HCT116 (cell line): ENCODE measurements at places on chromosomes 5 and 9.

- no peak overlapping the region for H3K4me3 ChIP-seq
- no peaks in the 10 kb centered on the region for H3K27me3 ChIP-seq
- no peaks in the 10 kb centered on the region for H3K4me1 ChIP-seq
- no peak overlapping the region for H3K27ac ChIP-seq
- H3K36me3 ChIP-seq: no peaks in the 10 kb centered on the region
Measured at GRCh38 chr9:103427696-103428095, 432.6 kb downstream of the CYLC2 start.

GRCh38 chr5:6319116-6319515 is 59.2 kb downstream of the MED10 start:
- no peak overlapping the region for H3K27ac ChIP-seq
- no peaks in the 10 kb centered on the region for H3K36me3 ChIP-seq
- H3K4me3 ChIP-seq: no peak overlapping the region
- no peaks in the 10 kb centered on the region for H3K4me1 ChIP-seq

- H3K4me3 ChIP-seq: no peak overlapping the region
- no peak overlapping the region; the same call in 1 of the 2 replicates for H3K27ac ChIP-seq
- peaks cover 48% of the 10 kb centered on the region for H3K27me3 ChIP-seq
- DNase-seq: peak; percentile 87
Measured at GRCh38 chr5:74326571-74327338, 313.8 kb downstream of the ENC1 start.

- H3K4me1 ChIP-seq: peaks cover 8% of the 10 kb centered on the region
- H3K27me3 ChIP-seq: no peaks in the 10 kb centered on the region
- H3K4me3 ChIP-seq: peak within 1 kb of the TSS; percentile 64
- H3K27ac ChIP-seq: peak within 1 kb of the TSS; percentile 15; the same call in 1 of the 2 replicates
- H3K36me3 ChIP-seq: no peaks in the 10 kb centered on the region
Measured at GRCh38 chr5:149271716-149272563, at the start of gene AFAP1L1. Gene AFAP1L1, plus strand, starts transcription at chr5:149271859. Its CDS starts 110 bp downstream, at chr5:149271969.

DNA sequence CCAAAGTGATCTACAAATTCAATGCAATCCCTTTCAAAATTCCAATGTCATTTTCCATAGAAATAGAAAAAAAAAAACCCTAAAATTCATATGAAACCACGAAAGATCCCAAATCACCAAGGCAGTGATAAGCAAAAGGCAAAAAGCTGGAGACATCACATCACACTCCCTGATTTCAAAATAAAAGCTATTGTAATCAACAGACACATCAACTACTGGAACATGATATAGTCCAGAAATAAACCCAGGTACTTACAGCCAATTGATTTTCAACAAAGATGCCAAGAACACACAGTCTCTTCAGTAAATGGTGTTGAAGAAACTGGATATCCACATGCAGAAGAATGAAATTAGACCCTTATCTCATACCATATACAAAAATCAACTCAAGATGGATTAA is 224.0 kb downstream of the WDR70 start:
- DNase-seq: no peak
- no peaks in the 10 kb centered on the region for H3K4me1 ChIP-seq
- no peak overlapping the region for H3K4me3 ChIP-seq
- no peaks in the 10 kb centered on the region for H3K36me3 ChIP-seq

- H3K27ac ChIP-seq: no peak overlapping the region
- no peaks in the 10 kb centered on the region for H3K4me1 ChIP-seq
- DNase-seq: no peak
- no peaks in the 10 kb centered on the region for H3K36me3 ChIP-seq
Measured at GRCh38 chr5:68450245-68450852, 234.8 kb downstream of the PIK3R1 start.

DNA sequence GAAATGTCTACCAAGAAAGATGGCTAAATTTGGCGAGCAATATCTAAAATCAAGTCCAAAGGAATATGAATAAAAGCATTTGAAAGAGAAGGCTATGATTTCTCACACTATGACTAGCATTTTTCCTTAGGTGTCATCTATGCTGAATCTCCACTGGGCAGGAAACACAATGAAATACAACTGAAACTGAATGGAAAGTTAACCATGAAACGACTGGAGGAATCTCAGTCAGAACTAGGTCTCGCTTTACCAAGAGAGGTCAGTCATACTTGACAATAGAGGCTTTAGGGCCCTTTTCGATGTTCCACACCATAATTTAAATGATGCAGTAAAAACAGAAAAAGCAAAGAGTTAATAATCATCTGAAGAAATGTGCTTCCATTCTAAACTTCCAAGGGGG is 339.0 kb downstream of the PDE4D start:
- peaks cover 3% of the 10 kb centered on the region; the same call in 1 of the 2 replicates for H3K27me3 ChIP-seq
- no peak for DNase-seq
- no peak overlapping the region for H3K27ac ChIP-seq

DNA sequence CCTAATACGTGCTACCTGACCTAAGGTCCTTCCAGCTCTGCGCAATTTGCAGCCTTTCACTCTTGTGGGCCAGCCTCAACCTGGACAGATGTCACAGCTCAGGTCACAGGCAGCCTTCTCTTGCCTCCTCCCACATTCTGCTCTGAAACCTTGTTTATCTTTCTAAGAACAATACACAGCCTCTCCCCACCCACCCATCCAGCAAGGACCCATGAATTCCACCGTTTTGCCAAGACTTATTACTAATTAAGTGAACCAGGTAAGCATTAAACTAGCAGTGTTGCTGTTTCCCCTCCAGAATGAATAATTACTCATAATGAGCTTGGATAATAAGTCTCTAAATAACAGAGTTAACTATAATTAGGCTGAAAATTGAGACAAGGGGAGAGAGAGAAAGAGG is 11.0 kb downstream of the FABP6 start:
- no peak overlapping the region for H3K27ac ChIP-seq
- no peak overlapping the region for H3K4me3 ChIP-seq
- H3K36me3 ChIP-seq: no peaks in the 10 kb centered on the region
- no peaks in the 10 kb centered on the region for H3K27me3 ChIP-seq

GRCh38 chr9:99870126-99870525 is 36.3 kb upstream of the STX17 start:
- H3K27me3 ChIP-seq: no peaks in the 10 kb centered on the region
- no peak overlapping the region for H3K27ac ChIP-seq
- no peaks in the 10 kb centered on the region for H3K36me3 ChIP-seq
- DNase-seq: no peak

- DNase-seq: no peak
- H3K4me1 ChIP-seq: no peaks in the 10 kb centered on the region
- H3K27ac ChIP-seq: no peak overlapping the region
- no peaks in the 10 kb centered on the region for H3K27me3 ChIP-seq
- no peak overlapping the region for H3K4me3 ChIP-seq
Measured at GRCh38 chr5:10434392-10434791, 7.3 kb upstream of the ROPN1L start.

GRCh38 chr5:121350181-121350930 is 501.3 kb upstream of the FTMT start:
- H3K36me3 ChIP-seq: no peaks in the 10 kb centered on the region
- no peak overlapping the region for H3K27ac ChIP-seq
- H3K4me1 ChIP-seq: no peaks in the 10 kb centered on the region
- H3K4me3 ChIP-seq: no peak overlapping the region

- H3K4me1 ChIP-seq: no peaks in the 10 kb centered on the region; the same call in 1 of the 2 replicates
- H3K36me3 ChIP-seq: no peaks in the 10 kb centered on the region
- no peak overlapping the region for H3K4me3 ChIP-seq
- H3K27me3 ChIP-seq: no peaks in the 10 kb centered on the region
- H3K27ac ChIP-seq: no peak overlapping the region
- no peak for DNase-seq
Measured at GRCh38 chr5:93409691-93410090, 171.3 kb downstream of the NR2F1-AS1 start.
